ENCODE measurements at places on chromosomes 1 and 21.

DNA sequence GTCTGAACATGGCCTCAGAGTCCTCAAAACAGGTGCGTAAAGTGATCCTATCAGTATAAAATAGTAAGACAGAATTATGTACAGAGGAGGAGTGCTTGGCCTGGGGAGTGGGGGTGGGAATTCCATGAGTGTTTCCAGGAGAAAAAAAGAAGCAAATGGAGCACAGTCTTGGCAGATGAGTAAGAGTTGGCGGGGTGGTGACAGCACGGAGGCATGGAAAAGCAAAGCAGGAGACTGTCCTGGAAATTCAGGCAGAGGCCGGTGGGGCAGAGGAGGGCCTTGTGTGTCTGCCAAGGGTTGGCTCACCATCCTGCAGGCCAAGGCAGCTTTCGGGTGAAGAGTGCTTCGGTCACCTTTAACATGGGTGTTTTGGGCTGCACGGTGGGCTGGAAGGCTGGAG is 63.4 kb downstream of the OPTC start:
- no peak for DNase-seq

- DNase-seq = no peak
Observed at GRCh38 chr1:21901473-21901847, 35.6 kb downstream of the HSPG2 start.

DNA sequence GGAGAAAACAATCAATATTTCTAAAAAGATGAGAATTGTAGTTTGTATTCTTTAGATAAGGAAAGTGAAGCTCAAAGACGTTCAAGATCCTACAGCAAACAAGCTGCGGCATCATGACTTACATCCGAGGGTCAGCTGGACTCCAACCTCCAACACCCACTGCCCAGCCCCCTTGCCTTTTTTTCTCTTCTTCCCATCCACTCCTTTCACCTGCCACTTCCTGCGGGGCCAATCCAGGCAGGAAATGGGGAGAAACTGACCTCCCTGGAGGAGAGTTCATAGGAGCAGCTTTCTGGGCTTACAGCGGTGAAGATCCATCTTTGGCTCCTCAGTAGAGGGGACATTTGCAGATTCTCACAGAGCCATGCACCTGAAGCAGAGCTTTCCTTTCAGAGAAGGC is 361.5 kb downstream of the PTPRU start:
- no peak for DNase-seq

DNA sequence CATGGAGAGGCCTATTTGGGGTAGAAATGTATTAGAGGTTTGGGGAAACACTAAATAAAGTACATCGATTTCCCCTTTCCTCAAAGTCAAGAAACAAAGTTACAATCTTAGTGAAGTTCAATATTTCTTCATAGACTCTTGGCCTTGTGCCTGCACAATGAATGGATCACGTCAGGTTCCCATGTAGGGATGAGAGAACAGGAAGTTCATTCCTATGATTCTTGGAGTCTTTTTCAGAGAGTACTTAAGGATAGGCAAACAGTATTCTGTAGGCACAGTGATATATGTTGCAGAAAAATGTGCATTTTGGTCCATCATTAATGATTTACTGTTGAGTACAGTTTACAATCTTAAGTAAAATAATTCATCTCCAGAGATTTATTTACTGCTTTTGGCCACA is 275.5 kb downstream of the RGS7 start:
- DNase-seq = no peak

- DNase-seq = no peak
Observed at GRCh38 chr1:240635466-240636256, 23.7 kb upstream of the GREM2 start.

- DNase-seq = no peak
Observed at GRCh38 chr1:39849203-39849602, 34.1 kb downstream of the TRIT1 start.

- DNase-seq = no peak
Observed at GRCh38 chr1:212002536-212002935, 32.8 kb downstream of the INTS7 start.

GRCh38 chr1:156775799-156776198 is 8.5 kb downstream of the PRCC start:
- no peak for DNase-seq

- DNase-seq = peak; percentile 71
Observed at GRCh38 chr1:15246960-15247614, at the start of gene FHAD1. Gene FHAD1, plus strand, starts transcription at chr1:15247223. Its CDS starts 4,562 bp downstream, at chr1:15251785.

DNA sequence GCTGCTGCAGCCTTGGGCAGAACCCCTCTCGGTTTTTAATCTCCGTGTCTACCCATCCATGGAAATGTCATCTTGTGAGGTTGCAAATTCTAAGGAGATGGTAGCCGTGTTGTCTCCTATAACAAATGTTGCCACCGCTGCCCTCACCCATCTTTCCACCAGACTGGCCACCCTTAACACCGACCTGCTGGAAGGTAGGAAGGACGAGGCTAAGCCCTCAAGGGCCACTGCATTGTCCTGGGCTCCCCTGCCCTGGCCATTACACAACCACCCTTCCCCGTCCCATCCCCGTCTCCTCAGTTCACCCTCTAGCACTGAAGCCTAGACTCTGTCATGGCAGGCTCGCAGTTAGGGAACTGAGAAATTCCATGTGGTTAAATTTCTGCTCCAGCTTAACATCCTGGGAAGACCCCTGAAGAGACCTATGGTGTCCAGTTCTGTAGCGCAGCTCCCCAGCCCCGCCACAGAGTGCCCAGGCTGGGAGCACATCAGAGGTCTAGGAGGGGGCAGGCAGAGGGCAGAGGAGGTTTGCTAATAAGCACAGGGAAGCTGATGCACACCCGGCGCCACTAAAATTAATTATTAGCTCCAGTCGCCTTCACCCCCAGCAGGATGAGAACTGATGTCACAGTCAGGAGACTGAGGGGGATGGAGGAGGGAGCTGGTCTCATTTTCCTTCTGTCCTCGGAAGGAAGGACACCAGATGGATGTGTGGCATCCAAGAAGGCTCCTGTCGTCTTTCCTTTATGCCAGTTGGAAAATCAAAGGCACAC is 38.3 kb downstream of the STUM start:
- no peak for DNase-seq

- DNase-seq = no peak
Observed at GRCh38 chr1:52944566-52944965, 17.5 kb downstream of the SCP2 start.

DNA sequence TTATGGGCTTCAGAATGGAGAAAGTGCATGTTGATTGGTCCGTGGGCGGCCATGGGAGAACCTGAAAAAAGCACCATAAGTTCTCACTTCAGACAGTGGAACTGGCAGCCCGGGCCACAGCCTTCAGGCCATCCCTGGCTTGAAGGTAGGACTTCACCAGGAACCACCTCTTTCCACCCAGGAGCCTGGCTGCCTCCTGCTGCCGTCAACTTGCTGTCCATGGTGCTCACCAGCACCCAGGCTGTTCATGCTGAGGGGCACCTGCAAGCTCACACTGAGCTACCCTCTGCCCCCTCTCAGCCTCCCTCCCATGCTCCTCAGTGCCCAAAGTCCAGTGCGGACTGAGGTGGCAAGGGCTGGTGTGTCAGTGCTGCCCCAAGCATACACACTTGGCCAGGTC is 12.9 kb upstream of the FNBP1L start:
- DNase-seq = no peak

DNA sequence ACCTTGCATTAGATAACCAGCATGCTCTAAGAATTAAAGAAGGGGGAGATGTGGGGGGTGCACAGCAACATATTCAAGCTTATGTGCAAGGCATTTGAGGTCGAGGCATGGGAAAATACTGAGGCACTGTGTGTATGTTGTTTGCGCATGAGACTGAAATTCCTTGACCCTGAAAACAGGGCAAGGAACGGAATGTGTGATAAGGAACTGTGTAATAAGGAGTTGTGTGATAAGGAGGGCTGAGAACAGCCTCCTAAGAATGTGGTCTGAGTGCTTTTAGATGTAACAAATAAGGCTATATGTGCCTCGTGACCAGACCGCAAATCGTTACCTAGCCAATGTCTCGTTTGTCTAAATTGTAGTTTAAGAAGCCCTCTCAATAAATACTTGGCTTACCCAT is 26.5 kb upstream of the ITLN1 start:
- no peak for DNase-seq

DNA sequence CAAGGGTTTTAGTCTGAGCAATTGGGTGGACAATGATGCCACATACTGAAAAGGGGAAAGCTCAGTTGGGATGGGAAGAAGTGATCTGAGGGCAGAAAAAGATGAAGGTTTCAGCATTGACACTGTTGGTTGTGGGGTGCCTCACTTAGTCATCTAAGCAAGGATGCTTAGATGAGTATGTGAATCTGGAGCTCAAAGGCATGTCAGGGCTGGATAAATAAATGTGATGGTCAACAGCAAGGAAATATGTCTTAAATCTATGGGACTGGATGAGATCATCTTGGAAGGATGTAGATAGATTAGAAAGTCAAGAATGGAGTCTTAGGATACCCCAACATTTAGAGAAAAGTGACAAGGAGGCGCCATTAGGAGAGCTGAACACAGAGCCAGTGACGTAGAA is 114.6 kb downstream of the ZBTB18 start:
- no peak for DNase-seq

DNA sequence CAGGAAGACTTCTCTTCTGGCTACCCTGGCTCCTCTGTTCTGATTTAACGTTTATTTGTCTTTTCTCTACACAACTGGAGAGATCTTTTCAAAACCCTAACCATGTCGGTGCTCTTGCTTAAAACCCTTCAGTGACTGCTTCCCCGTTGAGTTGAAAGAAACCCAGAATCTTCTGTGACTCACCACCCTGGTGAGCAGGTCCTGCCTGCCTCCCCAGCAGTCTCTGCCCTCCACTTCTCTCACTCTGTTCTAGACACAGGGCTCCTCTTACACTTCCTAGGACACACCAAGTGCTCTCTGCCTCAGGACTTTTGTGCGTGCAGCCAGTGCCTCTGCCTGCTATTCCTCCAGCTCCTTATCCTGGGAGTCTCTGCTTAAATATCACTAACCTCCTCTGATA is 131.4 kb downstream of the IER5 start:
- DNase-seq = no peak

GRCh38 chr1:41319106-41319755 is 42.0 kb upstream of the FOXO6 start:
- no peak for DNase-seq

DNA sequence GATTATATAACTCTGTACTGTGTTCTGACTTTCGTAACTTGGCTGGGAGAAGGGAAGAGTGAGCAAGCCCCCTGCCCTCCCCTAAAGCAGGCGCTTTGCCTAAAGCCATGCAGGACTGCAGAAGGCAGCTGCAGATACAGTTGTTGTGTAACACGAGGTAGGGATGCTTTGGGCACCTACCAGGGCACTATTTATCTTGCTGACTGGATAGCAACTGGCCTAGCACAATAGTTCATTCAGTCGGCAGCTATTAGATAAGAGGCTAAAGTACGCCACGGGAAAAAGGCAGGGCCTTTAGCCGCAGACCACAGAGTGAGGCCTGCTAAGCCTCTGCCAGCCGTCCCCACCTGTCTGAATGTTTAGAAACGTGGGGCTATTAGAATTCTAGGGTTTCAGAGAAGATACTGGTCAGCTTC is 80.9 kb downstream of the TTC3 start:
- no peak for DNase-seq

DNA sequence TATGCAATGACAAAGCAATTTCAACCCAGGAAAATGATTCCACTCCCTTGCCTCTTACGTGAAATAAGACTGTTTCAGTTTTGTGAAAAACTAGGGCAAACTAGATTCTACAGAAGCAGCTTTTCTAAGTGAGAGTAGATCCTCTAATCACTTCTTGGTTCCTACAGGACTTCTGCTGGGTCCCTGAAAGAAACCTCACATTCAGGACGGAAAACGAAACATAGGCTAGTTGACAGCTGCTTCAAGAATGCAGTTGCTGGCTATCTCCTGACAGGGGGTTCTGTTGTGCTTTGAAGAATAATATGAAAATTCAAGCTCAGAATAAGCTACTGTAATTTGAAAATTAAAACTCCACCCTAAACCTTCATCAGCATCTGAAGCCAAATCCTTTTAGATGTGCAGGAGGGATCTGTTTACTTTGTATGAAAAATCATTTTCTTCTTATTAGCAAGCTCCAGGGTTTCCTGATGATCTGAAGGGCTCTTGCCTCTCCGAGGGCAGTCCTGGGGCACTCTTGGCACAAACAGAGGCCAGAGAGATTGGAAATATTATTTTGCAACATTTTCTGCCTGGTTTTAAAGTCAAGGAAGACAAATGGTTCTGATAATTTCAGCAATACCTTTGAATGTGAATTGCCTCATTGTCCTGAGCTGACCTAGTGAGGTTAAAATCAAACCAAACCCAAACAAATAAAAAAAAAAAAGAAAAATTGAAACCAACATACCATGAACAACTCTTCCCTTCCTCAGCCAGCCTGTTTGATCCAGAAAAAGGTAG is 55.0 kb downstream of the NTMT2 start:
- DNase-seq = no peak

DNA sequence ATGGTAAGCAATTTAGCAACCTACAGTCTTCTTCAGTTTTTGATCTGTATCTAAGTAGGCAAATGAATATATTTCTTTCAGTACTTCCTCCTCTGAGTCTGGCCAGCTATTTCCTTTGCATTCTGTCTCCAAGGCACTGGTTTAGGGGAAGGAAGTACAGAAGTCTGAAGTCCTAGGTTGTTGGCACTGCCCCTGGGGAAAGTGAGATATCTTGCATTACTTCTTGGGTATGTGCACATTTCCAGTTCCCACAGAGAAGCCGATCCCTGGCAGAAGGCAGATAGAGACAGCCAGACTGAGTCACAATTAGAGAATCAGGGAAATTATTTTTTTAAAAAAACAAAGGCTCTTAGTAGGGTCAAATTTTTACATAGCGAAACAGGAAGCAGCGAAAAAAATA is 98.8 kb downstream of the RASAL2 start:
- DNase-seq = peak; percentile 3

DNA sequence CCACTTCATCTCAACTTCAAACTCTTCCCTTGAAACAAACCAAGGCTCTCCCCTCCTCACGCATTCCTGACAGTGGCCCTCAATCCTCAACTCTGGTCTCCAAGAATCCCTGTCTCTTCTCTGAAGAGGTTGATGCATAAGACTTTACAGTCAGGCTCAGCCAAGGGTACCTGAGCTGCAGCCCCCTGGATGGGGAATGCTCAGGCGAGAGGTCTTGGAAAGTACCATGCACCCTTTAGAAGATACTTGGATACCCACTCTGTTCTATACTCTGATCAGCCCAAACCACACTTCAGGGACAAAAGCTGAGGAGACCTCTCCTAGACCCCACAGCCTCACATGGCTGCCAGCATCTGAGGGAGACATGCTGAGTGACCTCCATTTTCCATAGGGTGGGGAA is 536 bp upstream of the PGLYRP3 start:
- DNase-seq = no peak

Measured in CD4-positive, alpha-beta T cell treated with Interleukin-1 beta for 1 hour (primary cell).